Activated CD4-positive, CD25-positive, alpha-beta regulatory T cell (primary cell): ENCODE measurements at places on chromosomes 2 and 18.

GRCh38 chr2:60552851-60553494, 481 bp downstream of the BCL11A start:
- no peak for DNase-seq

- DNase-seq, result no peak
These were observed 537 bp upstream of the STAT4 start for GRCh38 chr2:191151331-191151730.

- peak; percentile 9 for DNase-seq
These were observed 29.0 kb downstream of the ANO7 start for GRCh38 chr2:241217320-241218031.

DNA sequence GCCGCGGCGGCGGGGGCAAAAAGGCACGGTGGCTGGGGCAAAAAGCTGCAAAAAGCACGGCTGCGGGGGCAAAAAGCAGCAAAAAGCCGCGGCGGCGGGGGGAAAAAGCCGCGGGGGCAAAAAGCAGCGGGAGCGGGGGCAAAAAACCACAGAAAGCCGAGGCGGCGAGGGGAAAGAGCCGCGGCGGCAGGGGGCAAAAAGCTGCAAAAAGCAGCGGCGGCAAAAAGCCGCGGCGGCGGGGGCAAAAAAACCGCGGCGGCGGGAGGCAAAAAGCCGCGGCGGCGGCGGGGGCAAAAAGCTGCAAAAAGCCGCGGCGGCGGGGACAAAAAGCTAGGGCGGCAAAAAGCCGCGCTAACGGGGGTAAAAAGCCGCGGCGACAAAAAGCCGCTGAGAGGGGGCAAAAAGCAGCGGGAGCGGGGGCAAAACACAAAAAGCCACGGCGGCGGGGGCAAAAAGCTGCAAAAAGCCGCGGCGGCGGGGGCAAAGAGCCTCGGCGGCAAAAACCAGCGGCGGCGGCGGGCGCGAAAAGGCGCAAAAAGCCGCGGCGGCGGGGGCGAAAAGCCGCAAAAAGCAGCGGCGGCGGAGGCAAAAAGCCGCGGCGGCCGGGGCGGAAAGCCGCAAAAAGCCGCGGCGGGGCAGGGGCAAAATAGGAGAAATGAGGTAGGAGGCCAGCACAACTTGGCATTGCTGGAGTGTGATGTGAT, 123.4 kb downstream of the ANKRD30BL start:
- no peak for DNase-seq
